Fibroblast of lung (primary cell): ENCODE measurements at places on chromosomes 13 and 19. TPM values are rescaled to one million over a fixed set of nuclear protein-coding genes. Genes with fewer than 3 reads are reported as not detected.

DNA sequence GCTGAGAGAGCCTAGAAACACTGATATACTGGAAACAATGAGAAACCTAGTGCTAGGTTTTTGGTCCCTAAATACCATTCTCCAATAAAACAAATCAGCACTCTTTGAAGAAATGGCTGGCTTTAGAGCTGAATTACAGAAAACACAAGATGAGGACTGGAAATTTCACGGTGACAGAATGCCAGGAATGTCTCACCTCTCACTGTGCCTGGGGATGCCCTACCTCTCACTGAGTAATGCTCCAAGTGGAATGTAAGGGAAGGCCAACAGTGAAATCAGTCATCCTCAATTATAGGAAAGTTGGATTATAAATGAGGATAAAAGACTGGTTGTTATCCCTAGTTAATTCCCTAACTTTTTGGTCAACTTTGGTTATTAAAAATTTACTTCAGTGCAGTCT lies 259.0 kb downstream of the NALCN start:
- peak; percentile 55 for DNase-seq

The CGB1 gene
- not detected in 2 replicates for polyA plus RNA-seq

DNA sequence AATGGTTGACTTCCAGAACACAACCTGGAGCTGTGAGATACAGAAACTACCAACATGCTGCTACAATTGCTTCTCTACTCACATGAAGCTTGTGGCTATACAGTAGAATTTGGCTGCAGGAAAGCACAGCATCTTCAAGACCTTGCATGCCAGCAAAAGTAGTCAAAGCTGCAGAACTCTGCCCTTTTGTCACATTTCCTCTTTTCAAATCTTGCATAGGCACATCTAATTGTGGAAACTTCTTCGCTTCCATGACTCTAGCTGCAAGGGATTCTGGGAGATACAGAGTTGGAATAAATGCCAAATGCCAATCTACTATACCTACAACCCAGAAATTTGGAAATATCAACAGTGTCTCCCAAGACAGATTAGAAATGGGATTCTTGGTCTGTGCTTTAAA lies 462.2 kb downstream of the FOXO1 start:
- no peak for DNase-seq

The CIRBP gene
- polyA plus RNA-seq = 260 and 298 TPM in 2 replicates

- DNase-seq = peak; percentile 82
Observed at GRCh38 chr13:23146811-23147625, 33.8 kb upstream of the SGCG start.

DNA sequence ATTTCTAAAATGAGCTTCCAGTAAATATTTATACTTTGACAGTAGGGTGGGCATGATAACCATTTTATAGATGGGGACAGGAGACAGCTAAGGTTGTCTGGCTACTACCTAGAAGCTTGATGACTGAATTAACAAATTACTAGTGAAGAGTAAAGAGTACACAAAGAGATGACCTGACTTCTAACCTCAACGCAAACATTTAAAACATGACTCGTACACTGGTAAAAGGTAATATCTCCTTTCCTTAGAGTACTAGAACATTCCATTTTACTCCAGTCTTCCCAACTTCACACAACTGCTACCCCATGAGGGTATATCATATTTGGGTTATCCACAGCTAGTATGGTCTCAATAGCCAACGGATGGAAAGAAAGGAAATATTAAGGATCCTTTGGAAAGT lies 258.9 kb downstream of the FOXO1 start:
- no peak for DNase-seq

GRCh38 chr13:42036711-42037110 lies 11.7 kb upstream of the DGKH start:
- no peak for DNase-seq

GRCh38 chr19:30590596-30591229 lies 218.5 kb downstream of the ZNF536 start:
- DNase-seq = no peak

The PGLYRP1 gene
- polyA plus RNA-seq = not detected in 2 replicates

DNA sequence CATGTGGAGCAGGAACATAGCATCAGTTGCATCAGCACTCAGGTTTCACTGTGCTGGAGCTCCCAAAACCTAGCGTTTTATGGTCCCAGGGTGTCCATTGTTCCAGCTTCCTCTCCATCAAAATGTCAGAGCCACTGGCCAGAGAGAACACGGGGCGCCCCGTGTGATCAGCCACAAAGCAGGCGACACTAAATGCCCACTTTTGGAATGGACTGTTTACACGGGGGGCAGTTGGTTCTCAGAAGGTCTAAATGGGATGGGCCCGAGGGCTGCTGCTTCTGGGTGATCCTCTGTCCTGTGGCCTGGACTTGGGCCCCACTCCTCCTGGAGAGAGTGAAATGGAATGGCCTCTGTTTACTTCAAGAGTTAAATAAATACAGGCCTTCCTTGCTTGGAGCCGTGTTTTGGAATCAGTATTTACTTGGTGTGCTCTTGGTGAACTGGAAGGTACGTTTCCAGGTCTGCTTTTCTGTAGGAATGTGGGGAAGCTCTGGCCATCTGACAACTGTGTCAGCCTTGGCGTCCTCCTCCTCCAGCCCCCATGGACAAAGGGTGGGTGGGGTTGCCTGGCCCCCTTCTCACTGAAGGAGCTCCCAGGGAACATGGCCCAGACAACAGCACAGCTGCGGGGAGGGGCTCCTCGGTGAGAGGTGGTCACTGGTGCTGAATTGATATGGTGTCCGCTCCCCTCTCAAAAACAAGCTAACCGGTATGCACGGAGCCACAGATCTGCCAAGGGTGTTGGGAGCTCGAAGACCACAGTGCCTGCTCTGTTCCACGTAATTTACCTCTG lies 16.1 kb upstream of the MCF2L start:
- DNase-seq = no peak

- DNase-seq = no peak
Observed at GRCh38 chr13:36548129-36548528, 115.8 kb downstream of the CCNA1 start.

GRCh38 chr13:113766035-113766800 lies 7.2 kb downstream of the TMEM255B start:
- no peak for DNase-seq

GRCh38 chr19:6058518-6059201 lies 51.6 kb downstream of the RFX2 start:
- DNase-seq = no peak

- no peak for DNase-seq
Observed at GRCh38 chr13:35765366-35765765, 288.9 kb upstream of the MAB21L1 start.

The TUBB4A gene
- polyA plus RNA-seq = not detected in 2 replicates

- no peak for DNase-seq
Observed at GRCh38 chr19:3467437-3468198, 12.7 kb downstream of the SMIM24 start.

- no peak for DNase-seq
Observed at GRCh38 chr13:80462037-80462436, 121.1 kb upstream of the SPRY2 start.

The PROZ gene
- polyA plus RNA-seq = not detected in 2 replicates

- no peak for DNase-seq
Observed at GRCh38 chr13:43445668-43446067, 341.1 kb downstream of the ENOX1 start.

DNA sequence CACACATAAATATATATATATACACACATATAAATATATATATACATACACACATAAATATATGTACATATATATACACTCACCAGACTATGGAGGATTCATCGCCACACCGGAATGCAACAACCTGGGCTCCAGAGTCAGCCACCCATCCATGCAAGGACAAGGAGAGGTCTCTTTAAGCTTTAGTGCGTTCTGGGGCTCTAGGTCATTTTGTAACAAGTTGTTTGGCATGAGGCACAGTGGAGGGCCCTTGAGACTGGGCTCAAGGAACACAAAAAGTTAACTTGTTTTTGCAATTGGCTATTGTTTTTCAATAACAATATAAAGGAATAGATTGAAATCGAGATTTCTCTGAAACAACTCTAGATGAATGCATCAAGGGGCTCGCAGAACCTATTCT lies 4.9 kb upstream of the ZNF90 start:
- no peak for DNase-seq

DNA sequence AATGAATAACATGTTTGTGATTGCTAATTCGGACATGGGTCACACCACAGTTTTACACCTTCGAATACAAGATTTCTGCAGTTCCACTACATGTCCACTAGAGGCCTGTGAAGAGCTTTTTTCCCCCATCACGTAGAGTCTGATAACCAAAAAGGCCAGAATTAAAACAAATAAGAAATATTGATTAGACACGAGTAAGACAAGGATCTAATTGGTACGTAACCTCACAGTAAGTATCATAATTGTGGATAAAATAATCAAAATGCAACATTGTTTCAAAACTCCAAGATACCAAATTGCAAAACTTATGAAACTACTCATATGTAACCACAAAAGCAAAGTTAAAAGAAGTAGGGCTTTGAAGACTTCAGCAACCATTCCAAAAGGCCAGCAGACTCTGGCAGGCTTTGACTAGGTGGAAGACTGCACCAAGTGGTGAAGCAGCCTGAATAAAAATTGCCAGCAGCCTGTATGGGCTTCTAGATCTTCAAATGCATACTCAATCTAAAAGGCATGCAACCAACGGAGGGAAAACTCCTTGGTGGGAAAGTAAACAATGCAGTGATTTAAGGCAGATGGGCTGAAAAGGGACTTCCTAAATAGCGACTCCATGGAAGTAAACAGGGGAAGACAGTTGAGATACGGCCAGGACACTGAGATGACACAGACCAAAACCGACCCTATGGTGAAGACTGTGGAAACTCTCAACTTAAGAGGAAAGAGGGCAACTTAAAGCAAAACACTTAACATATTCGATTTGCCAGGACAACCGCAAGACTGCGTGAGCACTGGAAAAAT lies 56.7 kb downstream of the STARD13 start:
- DNase-seq = peak; percentile 70

The ZNF787 gene
- 2.6 and 2.9 TPM in 2 replicates for polyA plus RNA-seq

The OR7D2 gene
- 0.02 TPM in 1 of 2 replicates, not detected in the other for polyA plus RNA-seq

DNA sequence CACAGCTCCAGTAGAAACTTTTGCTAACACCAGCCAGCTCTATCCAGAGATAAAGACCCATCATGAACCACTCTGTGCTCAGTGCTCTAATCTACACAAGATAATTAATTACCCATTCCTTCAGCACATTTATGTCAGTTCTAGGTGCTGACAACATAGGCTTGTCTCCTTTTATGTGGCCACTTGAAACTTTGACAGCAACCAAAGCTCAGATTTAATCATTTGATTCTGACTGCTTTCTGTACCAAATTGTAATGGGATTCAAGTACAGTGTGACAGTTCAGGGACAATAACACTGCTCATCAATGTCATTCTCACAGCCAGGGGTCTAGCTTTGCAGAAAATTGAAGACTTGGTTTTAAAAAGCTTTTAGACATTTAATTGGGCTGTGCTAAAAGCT lies 266.6 kb downstream of the KCTD12 start:
- DNase-seq = no peak

The MEIS3 gene
- polyA plus RNA-seq = 18.5 and 30.5 TPM in 2 replicates

GRCh38 chr19:39296906-39297305 lies 699 bp downstream of the IFNL1 start:
- DNase-seq = no peak

The CDX2 gene
- polyA plus RNA-seq = not detected in 2 replicates

- DNase-seq = no peak
Observed at GRCh38 chr19:3357271-3357991, 9.0 kb upstream of the NFIC start.

GRCh38 chr13:69474011-69474685 lies 633.5 kb upstream of the ATXN8OS start:
- no peak for DNase-seq

The SIGLEC8 gene
- not detected in 2 replicates for polyA plus RNA-seq

GRCh38 chr19:39645800-39646411 lies 9.8 kb upstream of the LGALS16 start:
- peak; percentile 20 for DNase-seq

DNA sequence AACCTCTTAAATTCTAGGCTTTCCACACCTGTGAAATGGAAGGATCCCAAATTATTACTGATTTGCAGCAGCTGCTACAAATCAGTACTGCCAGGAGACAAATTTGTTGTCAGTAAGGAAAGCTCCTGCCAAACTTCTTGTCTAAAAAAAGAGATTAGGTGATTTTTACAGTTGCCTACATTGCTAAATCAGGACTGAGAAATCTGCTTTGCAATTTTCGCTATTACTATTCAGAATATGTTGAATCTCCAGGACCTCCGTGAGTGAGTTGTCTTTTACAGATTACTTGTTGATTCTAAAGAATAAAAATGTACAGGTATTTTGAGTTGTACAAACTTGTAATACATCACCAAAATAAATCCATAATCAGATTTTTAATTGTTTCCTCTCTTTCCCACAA lies 1815.9 kb downstream of the PCDH9 start:
- DNase-seq = no peak

GRCh38 chr19:43638995-43639518 lies 593 bp downstream of the CADM4 start:
- DNase-seq = no peak

DNA sequence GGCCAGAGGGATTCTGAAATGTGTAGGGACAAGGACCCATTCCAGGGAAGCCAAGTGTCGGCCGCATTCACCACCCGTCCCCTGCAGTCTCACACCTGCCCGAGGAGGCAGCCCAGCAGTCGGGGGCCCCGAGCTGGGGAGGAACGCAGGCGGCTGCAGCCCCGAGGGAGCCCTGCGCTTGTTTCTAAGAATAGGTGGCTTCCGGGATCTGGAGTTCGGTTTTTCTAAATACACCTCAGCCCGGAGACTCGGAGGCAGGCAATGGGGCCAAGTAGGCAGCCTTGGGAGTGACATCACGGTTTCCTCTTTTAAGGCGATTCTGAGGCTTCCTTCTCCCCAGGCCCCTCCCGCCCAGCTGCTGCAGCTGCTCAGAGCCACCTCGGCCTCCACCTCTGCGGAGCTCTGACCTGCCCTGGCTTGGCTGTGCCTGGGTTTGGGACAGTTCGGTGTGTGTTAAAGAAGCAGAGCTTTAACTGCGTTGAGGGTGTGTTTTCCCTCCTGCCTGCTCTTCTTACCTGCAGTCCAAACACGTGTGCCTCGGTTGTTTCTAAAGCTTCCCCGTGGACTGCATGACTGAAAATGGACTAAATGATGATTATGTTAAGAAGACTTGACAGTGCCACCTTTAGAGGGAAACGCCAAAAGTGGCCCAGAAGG lies 80.5 kb downstream of the COL4A2 start:
- DNase-seq = no peak

The TSSK6 gene
- 0.32 and 0.47 TPM in 2 replicates for polyA plus RNA-seq

- DNase-seq = no peak
Observed at GRCh38 chr13:48852911-48853727, 122.6 kb upstream of the FNDC3A start.

The SHANK1 gene
- polyA plus RNA-seq = 1.4 and 2.3 TPM in 2 replicates

DNA sequence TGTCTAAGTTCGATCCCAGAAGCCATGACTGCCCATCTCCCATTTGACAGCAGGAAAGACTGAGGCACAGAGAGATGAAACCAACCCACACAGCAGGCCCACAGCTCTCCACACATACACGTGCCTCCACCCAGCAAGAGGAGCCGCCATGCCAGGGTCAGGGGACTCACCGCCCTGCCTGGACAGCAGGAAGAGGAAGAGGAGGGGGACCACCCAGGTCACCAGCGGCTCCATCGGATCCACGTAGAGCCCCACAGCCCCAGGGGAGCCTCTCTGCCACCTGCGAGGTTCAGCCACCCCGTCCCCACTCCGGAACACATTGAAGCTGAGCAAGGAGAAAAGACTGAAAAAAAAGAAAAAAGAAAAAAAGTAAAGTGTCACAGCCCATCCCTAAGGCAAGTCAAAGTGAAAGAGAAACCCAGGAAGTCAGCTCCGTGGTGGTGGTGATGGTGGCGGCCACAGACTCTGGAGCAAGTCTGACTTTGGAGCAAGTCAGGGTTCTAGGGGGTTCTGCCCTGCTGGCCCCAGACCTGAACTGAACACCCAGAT lies at the start of gene IL12RB1:
TSS of gene IL12RB1 (minus strand) at position 345 of the 549 bp plus-strand sequence. CDS start at position 234, 111 bp downstream.
- no peak for DNase-seq

- peak; percentile 98 for DNase-seq
Observed at GRCh38 chr13:98509271-98510155, 67.4 kb downstream of the STK24 start.

The TEX29 gene
- 0.66 and 1.5 TPM in 2 replicates for polyA plus RNA-seq

The INTS6 gene
- polyA plus RNA-seq = 23.5 and 29.3 TPM in 2 replicates
